Hepatocyte (in vitro differentiated cells): ENCODE measurements at places on chromosomes 2 and 18.
A peak's percentile ranks its signal among the peaks of the same experiment; 100 is the strongest.

DNA sequence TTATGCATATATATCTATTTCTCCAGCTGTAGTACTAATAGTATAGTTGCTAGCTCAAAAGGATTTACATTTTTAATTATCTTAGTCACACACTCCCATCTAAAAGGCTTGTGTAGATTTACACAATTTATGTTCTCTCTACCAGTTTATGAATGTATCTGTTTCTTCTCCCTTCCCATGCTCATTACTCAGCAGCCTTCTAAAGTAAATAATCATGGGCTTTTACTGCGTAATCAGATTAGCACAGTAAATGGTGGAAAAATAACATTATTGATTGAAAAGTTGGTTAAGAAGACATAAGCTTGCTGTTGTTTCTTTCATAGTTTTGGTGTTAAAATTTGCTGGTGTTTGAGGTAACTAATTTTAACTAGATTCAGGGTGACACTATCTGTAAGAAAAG is 81.8 kb downstream of the PTPN4 start:
- no peak for DNase-seq

DNA sequence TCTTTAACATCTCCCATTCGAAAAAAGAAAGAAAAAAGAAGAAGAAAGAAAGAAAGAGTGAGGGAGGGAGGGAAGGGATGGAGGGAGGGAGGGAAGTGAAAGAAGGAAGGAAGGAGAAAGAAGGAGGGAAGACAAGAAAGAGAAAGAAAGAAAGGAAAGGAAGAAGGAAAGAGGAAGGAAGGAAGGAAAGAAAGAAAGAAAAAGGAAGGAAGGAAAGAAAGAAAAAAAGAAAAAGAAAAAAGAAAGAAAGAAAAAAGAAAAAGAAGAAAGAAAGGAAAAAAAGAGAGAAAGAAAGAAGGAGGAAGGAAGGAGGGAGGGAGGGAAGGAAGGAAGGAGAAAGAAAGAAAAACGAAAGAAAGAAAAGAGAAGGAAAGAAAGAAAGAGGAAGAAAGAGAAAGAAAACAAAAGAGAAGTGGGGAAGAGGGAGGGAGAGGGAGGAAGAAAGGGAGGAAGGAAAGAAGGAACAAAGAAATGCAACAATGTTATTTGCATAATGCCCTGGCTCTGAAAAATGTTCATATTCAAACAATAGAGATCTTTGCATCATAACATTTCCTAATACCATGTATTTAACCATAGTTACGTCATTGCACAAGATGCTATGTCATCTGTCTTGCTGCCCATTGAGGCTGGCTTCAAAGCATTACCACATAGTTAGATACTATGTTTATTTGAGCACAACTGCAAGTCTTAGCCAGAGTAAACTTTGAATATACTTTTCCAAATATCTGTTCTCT is 550.6 kb downstream of the DSC3 start:
- no peak for DNase-seq

GRCh38 chr2:84768840-84769239 is 112.0 kb downstream of the TRABD2A start:
- no peak for DNase-seq

GRCh38 chr2:223082706-223083105 is 30.7 kb downstream of the KCNE4 start:
- no peak for DNase-seq

DNA sequence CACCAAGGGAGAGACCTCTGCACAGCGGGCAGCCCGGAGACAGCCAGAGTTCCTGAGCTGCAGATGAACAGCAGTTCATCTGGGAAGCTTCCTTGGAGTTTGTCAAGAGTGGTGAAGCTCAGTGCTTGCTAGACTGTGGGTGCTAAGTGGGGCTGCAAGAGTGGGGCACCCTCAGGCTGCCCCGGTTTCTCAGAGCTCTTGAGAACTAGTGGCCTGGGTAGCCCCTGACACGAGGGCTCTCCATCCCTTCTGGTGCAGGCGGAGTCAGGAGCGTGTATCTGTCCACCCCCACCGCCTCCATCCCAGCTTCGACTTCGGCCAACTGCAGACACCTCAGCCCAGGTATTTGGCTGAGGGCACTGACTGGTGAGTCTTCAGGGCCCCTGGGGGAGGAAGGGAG is 222.0 kb downstream of the LOXHD1 start:
- no peak for DNase-seq

- no peak for DNase-seq
Observed at GRCh38 chr2:112149194-112149593, 11.0 kb downstream of the FBLN7 start.

GRCh38 chr2:27714851-27715291 is 51.2 kb downstream of the SLC4A1AP start:
- no peak for DNase-seq

DNA sequence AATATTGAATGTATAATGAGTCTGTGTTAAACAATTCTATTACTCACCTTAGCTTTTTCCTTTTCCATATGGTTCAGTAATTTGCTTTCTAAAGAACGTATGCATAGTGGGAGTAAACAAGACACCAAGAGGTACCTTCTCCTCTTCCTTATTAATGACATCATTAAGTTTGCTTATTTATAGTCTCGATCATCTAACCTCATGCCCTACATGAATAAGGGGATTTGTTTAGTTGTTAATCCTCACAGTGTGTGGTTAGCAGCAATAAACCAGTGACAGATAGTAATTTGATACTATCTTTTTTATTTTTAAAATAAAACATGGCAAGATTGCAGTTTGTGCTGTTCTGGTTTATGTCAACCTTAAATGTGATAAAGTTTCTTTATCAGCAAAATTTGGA is 69.7 kb downstream of the COBLL1 start:
- no peak for DNase-seq

GRCh38 chr18:13233787-13234783 is 15.5 kb downstream of the LDLRAD4 start:
- no peak for DNase-seq

DNA sequence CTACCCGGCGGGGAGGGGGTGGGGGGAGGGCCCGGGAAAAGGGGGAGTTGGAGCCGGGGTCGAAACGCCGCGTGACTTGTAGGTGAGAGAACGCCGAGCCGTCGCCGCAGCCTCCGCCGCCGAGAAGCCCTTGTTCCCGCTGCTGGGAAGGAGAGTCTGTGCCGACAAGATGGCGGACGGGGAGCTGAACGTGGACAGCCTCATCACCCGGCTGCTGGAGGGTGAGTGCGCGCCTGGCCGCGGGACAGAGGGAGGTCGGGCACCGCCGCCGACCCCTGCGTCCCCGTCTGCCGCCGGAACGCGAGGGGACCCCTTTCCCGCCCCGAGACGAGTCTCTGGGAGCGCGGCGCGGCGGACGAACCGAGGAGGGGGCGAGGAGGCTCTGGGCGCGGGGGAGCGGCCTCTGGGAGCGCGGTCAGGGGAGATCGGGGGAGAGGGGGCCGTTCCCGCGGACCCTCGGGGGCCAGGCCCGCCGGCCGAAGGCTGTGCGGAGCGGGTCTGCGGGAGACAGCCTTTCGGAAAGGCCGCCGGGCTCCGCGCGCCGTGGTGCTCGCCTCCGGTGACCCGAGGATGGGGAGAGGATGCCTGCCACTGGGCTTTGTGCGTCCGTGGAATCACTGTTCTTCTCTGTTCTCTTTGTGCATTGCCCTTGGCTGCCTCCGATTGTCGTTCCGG is 463 bp downstream of the PPP1CB start:
- DNase-seq = no peak

- no peak for DNase-seq
Observed at GRCh38 chr2:241851325-241852115, 7.2 kb downstream of the PDCD1 start.

GRCh38 chr2:101295895-101296294 is 12.6 kb downstream of the RNF149 start:
- DNase-seq = no peak

GRCh38 chr2:46451131-46451711 is 28.1 kb upstream of the TMEM247 start:
- DNase-seq = no peak

DNA sequence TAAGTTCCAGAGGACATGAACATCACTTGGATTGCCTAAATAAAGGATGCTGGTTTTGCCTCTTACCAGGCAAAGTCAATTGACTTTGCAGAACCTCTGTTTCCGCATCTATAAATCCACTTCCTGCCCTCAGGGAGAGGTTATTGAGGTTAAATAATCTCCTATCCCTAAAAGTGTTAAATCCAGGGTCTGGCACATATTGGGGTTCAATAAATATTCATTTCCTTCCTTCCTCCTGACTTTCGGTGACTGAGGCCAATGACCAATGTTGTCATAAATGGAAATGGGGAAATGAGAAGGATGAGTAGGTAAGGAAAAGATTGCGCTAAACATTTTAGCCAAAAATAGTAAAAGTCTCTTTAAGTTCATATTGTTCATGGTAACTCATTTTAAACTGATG is 16.0 kb downstream of the BCL2 start:
- DNase-seq = no peak

GRCh38 chr18:60892855-60893254 is 440.4 kb upstream of the CDH20 start:
- DNase-seq = peak; percentile 35

GRCh38 chr2:174759381-174760065 is 4.7 kb downstream of the CHRNA1 start:
- DNase-seq = peak; percentile 47

DNA sequence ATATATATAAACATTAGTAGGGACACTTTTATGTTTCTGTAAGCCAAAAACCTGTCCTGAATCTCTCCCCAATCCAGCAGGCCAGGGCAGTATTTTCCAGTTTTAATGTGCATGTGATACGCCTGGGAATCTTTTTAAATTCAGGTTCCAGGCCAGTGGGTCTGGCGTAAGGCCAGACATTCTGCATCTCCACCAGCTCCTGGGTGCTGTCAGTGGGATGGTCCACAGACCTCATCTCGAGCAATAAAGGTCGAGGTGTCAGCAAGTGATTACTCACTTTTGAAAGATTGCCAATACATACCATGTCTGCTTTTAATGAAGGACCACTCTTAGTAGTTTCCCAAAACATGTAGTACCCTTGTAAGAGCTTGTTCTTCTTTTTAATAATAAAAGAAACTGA is 189.9 kb upstream of the SH3BP4 start:
- DNase-seq = no peak

DNA sequence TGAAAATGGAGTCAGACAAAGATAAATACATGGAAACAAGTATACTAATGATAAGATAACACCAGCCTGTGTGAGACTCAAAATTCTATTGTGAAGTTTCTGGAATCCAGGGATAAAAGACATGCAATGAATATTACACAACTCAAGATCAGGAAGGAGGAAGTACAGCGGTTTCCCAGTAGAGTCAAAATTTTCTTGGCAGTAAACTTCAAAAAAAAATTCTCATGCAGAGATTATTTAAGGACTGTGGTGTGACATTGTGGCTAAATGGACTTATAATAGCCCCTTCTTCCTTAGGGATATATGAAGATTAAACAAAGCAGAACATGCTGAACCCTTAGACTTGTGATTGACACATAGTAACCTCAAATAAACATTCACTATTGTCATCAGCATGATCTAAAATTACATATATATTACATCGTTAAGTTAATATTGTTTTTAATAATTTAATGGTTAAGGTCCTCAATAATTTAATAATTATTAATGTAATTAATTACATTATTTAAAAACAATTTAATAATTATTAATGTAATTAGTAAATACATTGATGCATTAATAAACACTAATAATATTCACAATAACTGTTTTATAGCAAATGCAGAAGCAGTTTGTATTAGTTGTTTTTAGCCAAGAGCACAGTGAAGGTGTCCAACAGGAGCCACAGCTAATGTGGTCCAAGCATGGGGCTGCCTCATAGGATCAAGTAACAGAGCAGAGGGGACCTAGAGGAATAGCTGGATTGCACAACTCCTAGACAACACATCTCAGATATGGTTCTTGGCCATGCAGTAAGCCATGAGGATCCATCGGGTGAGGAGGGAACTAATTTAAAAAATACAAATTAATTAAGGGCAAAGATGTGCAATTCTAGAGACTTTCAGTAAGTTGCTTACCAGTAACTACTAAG is 77.3 kb downstream of the POLE4 start:
- DNase-seq = no peak

GRCh38 chr18:12076424-12077140 is 17.1 kb upstream of the ANKRD62 start:
- peak; percentile 80 for DNase-seq

DNA sequence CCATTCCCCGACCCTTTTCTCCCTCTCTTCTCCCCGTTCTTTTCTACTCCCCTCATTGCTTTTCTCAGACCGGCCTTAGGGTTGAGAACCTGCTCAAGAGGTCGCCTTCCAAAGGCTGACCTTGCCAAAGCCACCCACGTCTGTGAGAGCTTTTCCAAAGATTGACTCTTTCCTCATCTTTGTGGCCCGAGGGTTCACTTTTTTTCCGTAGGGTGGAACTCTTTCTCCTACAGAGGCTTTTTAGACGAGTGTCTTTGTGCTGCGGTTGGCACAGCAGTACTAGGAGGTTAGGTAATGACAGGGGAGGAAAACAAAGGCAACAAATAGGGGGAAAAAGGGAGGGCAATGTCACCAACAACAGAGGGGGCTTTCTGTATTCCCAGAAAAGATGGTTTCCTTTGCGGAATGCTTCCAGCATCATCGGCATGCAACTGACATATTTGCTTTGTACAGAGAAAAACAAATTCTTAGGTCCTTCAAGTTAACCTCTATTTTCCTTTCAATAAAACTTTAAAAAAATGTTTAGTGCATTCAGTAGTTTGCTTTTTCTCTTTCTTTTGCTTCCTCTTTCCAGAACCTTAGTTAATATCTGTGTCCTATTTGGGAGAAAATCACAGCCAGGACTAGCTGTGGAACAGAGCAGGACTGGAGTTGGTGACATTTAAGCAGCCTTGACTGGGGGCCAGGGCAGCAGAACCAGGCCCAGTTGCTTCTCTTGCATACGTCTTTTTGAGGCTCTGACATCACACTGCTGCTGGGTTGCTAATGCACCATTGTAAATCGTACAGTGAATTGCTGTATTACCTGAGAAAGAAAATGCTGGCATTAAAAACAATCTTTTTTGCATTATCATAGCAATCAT is 188.1 kb upstream of the FANCL start:
- no peak for DNase-seq

GRCh38 chr2:95700519-95700918 is 108.7 kb downstream of the TRIM43 start:
- DNase-seq = no peak

DNA sequence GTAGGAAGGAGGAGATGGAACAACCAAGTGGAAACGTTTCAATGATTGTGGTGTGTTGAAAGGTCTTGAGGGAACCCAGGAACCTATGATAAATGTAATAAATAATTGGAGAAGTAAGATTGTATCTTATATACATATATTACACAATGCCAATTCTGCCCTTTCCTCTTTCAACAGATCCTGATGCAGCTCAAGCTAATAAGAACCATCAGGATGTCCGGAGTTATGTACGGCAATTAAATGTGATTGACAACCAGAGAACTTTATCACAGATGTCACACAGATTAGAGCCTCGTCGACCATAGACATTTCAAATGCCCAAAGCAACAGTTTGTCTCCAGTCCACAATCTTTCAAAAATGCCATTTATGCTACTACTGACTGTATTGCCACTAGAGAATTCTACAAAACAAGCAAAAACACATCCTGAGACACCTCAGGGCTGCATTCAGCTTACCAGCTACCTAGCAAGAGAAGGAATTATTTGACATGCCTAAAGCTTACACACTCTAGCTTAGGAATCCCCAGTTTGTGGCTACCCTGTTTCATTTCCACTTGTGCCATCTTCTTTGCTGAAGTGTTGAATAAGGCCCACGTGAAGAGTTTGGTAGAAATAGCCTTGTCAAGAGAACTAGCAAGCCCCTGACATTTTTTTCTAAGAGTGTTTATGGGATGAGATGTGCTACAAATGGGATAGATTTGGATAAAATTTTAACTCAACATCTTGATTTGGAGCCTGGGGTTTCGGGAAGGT is 24.0 kb upstream of the MAP3K20 start:
- no peak for DNase-seq
